ENCODE measurements at places on chromosomes 1 and 21.

- no peak for DNase-seq
These were observed 139.8 kb upstream of the SPATA6 start for GRCh38 chr1:48611841-48612240.

DNA sequence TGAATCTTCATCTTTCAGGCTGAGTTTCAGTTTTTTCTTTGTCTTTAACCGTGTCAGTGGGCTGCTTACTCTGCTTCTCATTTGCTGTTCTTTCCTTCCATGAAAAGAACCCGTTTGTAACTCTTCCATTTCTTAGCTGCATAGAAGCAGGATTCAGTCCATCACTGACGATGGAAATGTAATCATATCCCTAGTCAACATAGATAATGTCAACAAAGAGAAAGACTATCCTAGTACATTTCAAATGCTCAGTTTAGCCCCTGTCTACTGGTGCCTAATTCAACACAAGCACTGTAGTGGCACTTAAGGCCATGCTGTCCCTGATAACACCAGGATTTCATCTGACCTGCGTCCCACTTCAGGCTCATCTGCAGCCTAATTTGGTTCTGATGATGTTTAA lies 376 bp downstream of the GBP1 start:
- DNase-seq, result no peak

- peak; percentile 88 for DNase-seq
These were observed 1.1 kb downstream of the ADGRB2 start for GRCh38 chr1:31762726-31763670.

DNA sequence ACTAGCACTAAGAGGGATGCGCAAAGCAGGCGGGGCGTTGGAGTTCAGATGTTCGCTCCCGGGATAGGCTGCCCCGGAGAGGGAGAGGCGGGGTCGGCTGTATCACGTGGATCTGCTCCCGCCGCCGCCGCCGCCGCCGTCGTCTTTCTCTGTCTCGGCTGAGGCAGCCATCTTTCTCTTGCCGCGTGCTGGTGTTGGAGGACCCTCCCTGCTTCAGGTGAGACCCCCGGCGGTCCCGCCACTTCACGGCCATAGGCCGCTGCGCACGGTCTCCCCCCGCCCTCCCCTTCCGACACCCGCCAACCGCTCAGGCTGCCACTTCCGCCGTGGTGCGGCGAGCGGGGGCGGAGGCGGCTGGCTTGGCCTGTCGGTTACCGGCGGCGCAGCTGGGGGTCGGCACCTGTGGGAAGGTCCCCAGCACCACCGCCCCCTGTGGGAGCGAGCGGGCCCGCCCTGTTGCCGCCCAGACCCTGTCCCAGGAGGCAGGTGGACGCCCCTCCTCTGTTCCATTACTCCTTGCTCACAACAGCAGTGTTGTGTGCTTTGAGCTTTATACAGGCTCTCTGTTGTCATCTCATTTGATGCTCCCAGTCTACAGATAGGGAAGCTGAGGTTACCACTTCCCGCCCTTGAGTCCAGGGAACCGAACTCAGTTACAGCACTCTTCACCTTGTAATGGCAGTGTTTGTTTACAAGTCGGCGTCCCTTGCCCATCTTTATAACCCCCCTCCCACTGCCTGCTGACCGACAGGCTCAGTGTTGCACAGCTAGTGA lies at the start of gene BTF3L4:
TSS of gene BTF3L4 (plus strand) at position 133 of the 774 bp plus-strand sequence. CDS start 3,553 bp downstream, outside the sequence.
- DNase-seq, result peak; percentile 94
